ENCODE measurements at places on chromosomes 16 and 17.

- DNase-seq = no peak
These were observed 3.0 kb downstream of the ENGASE start for GRCh38 chr17:79077587-79077986.

- DNase-seq = no peak
These were observed 61.7 kb upstream of the MRC2 start for GRCh38 chr17:62565817-62566216.

- DNase-seq = no peak
These were observed 847.7 kb upstream of the RBFOX1 start for GRCh38 chr16:6484935-6485334.

DNA sequence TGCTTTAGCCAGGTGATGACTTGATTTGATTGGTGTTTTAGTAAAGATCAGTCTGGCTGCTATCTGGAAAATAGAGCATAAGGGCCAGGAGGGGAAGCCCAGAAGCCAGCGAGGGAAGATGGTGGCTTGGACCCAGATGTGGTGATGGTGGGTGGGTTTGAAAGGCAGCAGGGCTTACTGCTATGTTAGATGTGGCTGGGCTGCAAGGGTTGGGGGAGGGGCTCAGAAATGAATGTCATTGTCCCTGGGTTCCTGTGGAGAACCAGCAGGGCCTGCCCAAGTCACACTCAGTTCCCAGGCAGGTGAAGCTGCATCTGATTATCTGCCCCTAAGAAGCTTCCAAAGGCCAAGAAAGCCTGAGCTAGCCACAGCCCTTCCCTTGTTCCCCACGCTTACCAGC is 71.7 kb upstream of the BRD7 start:
- no peak for DNase-seq

GRCh38 chr17:156094-156621 is 18.8 kb downstream of the SCGB1C2 start:
- DNase-seq = no peak

GRCh38 chr16:57341062-57341440 is 17.5 kb upstream of the CCL22 start:
- no peak for DNase-seq

- no peak for DNase-seq
These were observed 73.5 kb upstream of the KIF2B start for GRCh38 chr17:53749178-53749577.

DNA sequence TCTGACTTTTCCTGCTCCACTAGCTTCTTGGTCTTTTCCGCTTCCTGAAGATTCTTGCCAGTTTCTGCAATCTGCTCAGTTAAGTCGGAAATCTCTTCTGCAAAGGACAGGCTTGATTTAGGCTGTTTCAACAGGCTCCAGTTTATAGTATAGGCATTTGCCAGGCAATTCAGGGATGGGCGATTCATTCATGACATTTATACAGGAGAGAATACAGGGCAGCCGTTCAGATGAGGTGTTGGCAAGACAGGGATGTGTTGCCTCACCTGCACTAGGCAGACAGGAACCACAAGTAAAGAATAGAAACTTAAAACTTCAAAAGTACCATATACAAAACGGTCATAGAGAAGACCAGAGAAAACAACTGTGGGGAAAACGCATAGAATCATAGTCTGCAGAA is 61.7 kb downstream of the MYH13 start:
- DNase-seq = no peak

- no peak for DNase-seq
These were observed 673.8 kb downstream of the WWOX start for GRCh38 chr16:78773291-78773702.

DNA sequence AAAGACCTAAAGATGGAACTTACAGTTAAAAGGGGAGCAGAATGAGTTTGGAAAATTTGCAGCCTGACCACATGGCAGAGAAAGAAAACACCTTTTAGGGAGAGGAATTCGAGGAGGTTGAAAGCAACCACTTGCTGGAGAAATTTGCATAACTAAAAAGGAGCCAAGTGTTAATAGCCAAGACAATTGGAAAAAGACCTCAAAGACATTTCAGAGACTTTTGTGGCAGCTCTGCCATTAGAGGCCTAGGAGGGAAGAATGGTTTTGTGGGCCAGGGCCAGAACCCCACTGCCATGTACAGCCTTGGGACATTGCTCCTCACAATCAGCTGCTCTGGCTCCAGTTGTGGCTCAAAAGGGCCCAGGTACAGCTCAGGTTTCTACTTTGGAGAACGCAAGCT is 338.5 kb downstream of the UTP18 start:
- no peak for DNase-seq

DNA sequence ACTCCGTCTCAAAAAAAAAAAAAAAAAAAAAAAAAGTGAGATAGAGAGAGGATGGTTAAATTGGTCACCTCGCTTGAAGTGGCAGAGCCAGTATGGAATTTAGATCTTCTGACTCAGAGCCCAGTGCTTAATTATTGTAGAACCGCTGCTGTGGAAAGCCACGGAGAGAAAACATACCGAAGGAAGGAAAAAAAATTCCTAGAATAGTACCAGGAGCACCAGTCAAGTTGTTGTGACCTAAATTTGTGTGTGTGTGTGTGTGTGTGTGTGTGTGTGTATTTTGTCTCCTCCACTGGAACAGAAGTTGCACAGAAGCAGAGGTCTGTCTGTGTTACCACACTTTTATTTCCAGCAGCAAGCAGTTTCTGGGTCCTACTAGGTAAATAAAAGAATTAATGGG is 10.6 kb upstream of the NUP85 start:
- no peak for DNase-seq

- DNase-seq = no peak
These were observed 109.4 kb upstream of the PLCG2 start for GRCh38 chr16:81669473-81670350.

DNA sequence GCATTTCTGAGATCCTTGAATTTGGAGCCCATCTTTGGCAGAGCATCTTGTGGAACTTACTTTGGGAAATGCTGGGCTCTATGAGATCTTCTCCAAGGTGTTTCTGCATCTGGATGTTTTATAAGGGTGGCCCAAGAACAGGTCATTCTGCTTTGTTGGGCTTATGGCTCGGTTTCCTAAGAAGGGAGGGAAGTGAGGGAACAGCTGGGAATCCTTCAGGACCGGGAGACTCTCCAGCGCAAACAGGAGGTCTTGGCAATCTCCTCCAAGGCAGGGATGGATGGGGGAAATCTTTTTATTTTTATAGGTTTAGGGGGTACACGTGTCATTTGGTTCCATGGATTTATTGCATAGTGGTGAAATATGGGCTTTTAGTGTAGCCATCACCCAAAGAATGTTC is 54.7 kb downstream of the IRX3 start:
- no peak for DNase-seq

DNA sequence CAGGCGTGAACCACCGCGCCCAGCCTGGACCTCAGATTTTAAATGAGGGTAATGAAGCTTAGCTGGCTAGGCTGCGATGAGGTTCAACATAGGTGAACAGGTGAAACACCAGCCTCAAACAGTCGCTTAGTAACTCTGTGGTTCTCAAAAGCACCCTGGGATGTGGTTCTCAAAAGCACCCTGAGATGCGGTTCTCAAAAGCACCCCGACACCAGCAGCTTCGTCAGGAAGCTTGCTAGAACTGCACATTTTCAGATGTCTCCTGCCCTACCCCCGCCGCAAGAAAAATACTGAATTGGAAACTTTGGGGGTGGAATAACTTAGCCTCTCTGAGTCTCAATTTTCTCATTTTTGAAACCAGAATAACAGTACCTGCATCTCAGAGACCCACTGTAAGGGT is 86.7 kb upstream of the XYLT1 start:
- no peak for DNase-seq

DNA sequence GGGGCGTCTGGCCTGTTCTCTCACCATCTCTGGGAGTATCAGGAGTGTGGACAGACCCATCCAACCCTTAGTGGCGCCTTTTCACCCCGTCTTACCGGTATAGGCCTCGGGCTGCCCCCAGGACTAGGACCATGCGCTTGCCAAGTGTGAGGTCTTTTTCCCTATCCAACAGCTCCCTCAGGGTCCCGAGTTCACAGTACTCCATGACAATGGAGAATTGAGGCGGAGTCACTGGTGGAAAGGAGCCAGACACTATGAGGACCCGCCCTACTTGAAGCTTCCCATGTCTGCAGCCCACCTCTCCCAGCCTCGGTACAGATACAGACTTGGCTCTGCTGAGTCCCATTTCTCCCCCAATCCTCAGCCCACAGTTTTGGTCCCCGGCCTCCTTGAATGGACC is 15.9 kb upstream of the RFWD3 start:
- no peak for DNase-seq

- no peak for DNase-seq
These were observed 7.1 kb upstream of the LPCAT2 start for GRCh38 chr16:55501549-55502322.

DNA sequence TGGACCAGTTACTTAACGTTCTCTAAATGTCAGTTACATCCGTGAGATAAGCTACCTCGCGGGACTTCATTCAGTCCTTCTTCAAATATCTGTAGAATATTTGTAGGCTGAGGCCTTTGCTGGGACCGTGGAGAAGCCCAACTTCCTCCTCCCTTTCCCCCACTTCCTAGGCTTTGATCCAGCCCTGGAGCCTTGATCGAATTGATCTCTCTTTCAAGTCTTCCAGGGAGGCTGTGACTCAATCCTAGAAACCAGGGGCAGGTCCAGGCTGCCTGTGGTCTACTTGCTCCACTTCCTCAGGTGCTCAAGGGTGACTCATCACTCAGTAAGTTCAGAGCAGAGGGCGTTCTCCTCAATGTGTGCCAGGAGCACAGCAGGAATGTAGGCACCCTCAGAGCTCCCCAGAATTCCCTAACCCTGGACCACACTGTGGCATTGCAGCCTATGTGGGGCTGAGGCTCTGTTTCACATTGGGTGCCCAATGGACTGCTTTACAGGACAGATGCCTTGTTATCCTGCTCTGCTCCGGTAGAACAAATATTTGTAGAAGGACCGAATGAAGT is 11.2 kb upstream of the CEP20 start:
- DNase-seq = no peak

DNA sequence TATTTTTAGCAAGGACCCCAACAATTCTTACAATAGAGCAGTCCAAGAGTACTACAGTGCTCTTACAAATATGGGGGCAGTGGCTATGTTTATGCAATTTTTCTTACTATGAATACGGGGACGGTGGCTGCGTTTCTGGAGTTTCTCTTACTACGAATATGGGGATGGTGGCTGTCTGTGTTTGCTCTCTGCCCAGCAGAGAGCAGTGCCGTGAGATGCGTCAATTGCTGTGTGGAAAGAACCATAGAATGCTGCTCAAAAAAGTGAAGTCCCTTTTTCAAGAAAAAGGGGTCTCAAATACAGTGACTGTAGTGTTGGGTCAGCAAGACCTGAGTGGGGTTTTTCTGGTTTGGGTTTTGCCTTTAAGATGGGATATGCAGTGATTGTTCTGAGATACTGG is 53.9 kb downstream of the KNOP1 start:
- no peak for DNase-seq

GRCh38 chr16:50744881-50745280 is 3.0 kb downstream of the CYLD start:
- DNase-seq = no peak

- DNase-seq = no peak
These were observed 181.6 kb downstream of the DNAH9 start for GRCh38 chr17:11779892-11780291.

Data from COR-L47 (cell line).